Smooth muscle cell of the brain vasculature (primary cell): ENCODE measurements at places on chromosomes 3 and 15.
A peak's percentile ranks its signal among the peaks of the same experiment; 100 is the strongest.

DNA sequence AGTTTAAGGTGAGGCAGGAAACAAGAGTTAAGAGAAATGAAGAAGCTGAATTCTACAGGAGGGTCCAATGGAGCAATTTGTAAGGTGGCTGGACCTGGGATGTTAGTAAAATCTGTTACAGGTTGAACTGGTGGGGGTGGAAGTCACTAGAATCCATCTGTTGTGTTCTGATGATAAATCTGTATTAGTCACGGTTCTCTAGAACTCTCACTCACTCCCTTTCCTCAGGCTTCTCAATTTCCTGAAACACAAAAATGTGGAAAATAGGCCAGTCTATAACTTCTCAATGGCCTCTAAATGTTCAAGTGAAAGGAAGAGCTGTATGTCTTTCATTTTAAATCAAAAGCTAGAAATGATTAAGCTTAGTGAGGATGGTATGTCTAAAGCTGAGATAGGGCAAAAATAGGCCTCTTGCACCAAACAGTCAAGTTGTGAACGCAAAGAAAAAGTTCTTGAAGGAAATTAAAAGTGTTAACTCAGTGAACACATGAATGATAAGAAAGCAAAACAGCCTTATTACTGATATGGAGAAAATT, 180.2 kb upstream of the CBLB start:
- DNase-seq: no peak

- DNase-seq: peak; percentile 72
Measured at GRCh38 chr3:16064642-16065414, 109.7 kb upstream of the GALNT15 start.

DNA sequence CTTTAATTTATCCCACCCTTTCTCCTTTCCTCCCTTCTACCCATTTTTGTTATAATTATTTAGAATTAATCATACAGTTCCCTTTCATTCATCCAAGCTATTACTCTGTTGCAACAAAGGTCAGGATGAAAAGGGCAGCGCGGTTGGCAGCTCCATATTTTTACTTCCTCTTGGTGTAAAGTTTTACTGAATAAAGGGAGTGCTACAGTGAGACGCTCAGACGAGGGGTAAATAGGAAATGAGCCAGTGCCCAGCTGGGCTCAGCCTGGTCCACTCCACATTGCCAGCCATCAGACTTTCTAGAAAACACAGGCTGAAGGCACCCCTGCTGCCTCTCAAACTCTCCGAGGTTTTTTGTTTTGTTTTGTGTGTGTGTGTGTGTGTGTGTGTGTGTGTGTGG, 21.9 kb upstream of the ZBTB38 start:
- no peak for DNase-seq

DNA sequence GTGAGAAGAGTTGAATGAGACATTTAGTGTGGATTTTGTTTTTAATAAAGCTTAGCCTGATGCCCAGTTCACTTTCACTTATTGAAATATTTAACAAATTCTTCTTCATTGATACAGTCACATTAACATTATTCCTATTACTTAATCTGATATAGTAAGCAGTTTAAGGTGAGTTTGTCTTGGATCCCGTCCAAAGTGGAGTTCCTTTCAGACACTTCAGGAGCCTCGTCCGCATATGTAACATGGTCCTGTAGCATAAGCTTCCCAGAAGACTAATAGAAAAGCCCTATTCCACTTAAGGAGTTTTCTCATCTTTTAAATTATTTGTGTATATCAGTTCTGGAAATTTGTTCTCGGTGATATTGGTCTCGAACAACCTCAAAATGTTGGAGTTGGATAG, 39.7 kb upstream of the MLF1 start:
- no peak for DNase-seq

- no peak for DNase-seq
Measured at GRCh38 chr3:65793495-65794200, 245.1 kb downstream of the MAGI1 start.

- no peak for DNase-seq
Measured at GRCh38 chr3:161649900-161650484, 153.4 kb downstream of the OTOL1 start.

GRCh38 chr3:141332416-141332815, 35.9 kb upstream of the ZBTB38 start:
- no peak for DNase-seq

- no peak for DNase-seq
Measured at GRCh38 chr3:150439657-150440056, 31.6 kb downstream of the TSC22D2 start.

DNA sequence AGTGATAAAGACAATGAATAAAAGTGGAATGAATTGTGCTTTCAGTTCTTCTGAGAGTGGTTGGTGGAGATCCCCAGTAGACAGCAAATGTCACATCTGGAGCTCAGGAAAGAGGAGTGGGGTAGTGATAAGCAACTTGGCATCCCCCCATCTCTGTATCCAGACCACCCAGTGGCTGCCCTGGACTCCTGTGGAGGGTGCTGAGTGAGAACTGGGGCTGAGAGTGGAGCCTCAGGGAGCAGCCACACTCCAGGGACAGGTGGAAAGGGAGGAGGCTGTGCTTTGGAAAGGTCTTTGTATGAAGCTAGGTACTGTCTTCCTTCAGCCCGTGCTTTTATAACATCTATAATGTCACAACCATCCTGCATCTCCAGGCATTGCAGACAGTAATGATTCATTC, 85.6 kb upstream of the RASGRF1 start:
- no peak for DNase-seq

DNA sequence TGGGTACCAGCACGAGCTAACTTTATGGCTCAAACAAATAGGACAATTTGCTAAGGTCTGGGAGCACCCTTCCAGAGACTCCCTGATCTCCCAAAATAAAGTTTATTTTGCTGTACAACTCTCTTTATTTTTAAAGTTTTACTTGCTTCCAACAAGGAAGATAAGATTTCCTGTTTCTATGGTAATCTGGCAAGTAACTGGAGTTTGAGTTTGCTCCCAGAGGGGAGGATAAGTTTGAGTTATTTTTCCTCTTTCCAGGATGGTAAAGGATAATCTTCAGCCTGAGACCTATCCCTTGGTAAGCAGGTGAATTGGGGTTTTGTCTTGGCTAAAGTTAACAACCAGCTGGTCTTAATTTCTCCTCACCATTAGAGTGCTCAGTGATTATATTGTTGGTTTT, 1019.4 kb upstream of the ALCAM start:
- no peak for DNase-seq

GRCh38 chr15:94457661-94458060, 226.3 kb downstream of the MCTP2 start:
- DNase-seq: no peak

DNA sequence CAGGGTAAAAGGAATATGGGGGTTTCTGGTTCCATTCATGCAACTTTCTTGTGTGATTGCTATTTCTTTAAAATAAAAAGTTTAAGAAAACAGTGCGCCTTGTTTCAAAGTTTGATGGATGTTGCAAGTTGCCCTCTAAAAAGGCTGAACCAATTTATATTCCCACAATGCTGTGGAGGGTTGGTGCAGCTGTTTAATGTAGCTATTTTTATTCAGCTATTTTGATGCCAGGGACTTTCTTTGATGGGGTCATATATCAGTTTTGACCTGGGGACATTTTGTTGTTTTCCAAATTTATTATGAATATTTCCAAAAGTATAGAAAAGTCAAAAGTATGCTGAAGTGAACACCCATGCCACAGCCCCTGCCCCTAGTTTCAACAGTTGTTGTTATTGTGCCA, 20.5 kb downstream of the EPHB1 start:
- DNase-seq: no peak

- no peak for DNase-seq
Measured at GRCh38 chr3:127629467-127630403, 750 bp downstream of the PODXL2 start.

DNA sequence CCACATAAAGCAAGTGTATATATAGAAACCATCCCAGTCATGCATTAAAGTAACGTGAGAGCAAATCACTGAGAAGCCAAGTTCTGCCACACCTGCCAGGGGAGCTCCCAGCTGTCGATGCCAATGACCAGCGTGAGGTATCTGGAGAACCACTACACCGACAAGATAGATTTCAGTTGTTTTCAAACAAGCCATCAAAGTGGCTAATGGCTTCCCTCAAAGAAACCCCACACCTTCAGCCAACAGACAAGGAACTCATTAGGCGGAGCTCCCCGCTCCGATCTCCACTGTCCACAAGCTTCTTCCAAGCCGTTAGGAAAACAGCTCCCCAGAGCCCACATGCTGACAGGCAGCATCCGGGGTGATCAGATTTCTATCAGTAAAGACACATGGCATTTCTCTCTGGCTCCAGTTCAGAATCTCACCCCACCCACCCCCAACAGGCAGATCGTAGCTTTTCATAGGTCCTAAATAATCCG, 54.2 kb upstream of the SPATA12 start:
- no peak for DNase-seq

DNA sequence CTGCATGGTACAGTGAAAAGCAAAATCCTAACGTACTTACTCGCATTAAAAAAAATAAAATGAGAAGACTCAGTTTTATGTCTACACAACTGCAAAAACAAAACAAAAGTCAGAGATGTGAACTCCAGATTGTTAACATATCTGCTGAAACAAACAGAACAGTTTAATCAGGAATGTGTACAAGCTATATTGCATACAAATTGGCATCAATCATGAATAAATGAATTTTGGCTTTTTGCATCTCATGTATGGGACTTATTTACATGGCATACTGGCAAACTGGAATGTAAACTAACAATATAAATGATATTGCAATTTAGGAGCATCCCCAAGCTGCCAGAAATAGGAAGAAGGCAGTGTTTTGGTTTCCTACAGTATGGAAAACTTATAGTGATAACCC, 79.6 kb upstream of the NSMCE3 start:
- DNase-seq: no peak

DNA sequence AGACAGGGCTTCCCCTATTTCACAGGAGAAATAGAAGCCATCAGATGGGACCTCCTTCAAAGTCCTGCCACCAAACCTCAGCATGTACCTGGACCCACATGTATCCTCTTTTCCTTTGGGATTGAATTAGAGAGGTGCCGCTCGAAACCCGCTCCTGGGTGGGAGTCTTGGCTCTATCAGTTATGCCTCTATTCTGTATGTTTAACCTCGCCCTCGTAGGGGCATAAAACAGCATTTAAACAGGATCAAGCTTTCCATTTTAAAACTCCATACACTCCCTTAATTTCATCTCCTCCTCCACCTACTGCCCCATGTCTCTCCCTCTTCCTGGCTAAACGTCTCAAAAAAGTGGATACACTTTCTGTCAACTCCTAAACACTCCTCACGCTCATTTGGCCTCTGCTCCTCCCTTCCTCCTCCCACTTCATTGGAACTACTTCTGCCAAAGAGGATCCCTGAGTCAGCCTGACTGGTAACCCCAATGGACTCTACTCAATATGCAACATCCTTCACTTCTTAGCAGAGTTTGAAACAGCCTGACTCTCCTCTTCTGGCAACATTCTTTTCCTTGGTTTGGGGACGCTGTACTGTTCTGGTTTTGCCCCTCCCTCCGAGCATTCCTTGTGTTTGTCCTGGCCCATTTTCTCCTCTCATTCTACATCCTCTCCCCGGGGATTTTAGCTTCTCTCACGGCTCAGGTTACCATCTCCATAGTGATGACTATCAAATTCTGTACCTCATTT, 23.0 kb upstream of the MUC20 start:
- DNase-seq: peak; percentile 100

GRCh38 chr3:143031327-143031726, 30.0 kb downstream of the U2SURP start:
- no peak for DNase-seq
